Activated CD8-positive, alpha-beta memory T cell treated with anti-CD3 and anti-CD28 coated beads for 4 hours (primary cell): ENCODE measurements at places on chromosomes 12 and 14.

DNA sequence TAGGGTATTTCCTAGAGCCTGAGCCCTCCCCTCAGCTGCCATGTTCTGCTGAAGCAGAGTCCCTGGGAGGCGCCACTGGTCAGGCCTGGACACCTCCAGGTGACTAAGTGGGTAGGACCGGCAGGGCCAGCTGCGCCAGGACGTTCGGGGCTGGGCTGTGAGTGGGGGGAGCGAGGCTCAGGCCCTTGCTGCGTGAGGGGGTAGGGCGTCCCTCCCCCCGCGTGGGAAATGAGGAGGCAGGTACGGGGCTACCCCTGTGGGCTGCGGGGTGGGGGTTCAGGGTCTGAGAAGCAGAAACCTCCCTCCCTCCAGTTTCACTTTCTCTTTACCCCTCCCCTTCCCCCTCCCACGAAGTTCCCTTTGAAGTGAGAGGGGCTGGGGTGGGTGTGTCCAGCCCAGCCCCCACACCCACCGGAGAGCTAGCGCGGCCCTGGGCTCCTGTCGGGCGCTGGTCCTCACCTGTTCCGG lies 22.1 kb upstream of the KIF26A start:
- no peak for DNase-seq

GRCh38 chr14:47676315-47676617 lies 861 bp upstream of the MDGA2 start:
- no peak for DNase-seq

DNA sequence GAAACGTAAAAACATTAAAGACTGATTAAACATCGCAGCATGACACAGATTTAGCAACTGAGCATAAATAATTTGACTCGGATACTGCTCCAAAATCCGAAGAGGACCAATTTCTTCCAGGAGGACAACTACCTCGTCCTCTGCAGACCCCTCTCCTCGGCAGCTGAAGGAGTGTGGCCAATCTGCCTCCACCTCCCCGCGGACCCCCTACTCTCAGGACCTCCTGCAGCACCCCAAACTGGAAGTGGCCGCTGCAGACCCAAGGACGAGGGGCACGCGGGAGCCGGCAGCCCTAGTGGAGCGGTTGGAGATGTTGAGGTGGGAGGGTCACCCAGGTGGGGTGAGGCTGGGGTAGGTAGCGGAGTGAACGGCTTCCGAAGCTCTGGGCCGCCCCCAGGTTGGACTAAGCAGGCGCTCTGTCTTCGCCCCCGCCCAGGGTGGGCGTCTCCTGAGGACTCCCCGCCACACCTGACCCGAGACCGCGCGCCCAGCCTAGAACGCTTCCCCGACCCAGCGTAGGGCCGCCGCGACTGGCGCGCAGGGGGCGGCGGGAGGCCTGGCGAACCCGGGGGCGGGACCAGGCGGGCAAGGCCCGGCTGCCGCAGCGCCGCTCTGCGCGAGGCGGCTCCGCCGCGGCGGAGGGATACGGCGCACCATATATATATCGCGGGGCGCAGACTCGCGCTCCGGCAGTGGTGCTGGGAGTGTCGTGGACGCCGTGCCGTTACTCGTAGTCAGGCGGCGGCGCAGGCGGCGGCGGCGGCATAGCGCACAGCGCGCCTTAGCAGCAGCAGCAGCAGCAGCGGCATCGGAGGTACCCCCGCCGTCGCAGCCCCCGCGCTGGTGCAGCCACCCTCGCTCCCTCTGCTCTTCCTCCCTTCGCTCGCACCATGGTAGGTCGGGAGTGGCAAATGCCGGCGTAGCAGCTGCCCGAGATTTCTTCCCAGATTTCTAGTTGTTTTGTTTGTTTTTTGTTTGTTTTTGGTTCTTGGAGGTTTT lies at the start of gene CALM1:
Gene CALM1, plus strand, starts transcription at position 689 of the 999 bp plus-strand sequence. Its CDS starts 202 bp downstream, at position 891.
- DNase-seq, result peak; percentile 89

DNA sequence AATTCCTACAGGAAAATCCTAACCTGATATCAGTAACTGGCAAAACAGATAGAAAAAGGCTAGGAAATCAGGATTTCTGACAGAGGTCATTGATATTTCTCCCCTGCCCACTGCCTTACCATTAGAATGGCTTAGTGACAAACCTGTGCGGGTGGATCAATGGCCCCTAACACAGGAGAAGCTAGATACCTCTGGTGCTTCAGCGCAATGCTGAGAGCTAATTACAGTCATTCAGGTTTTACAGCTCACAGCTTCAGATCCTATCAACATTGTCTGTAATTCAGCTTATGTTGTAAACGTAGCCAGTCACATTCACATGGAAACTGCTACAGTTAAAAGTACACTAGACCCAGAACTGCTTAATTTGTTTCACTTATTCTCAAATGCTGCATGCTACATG lies 17.4 kb upstream of the SLC10A1 start:
- no peak for DNase-seq

DNA sequence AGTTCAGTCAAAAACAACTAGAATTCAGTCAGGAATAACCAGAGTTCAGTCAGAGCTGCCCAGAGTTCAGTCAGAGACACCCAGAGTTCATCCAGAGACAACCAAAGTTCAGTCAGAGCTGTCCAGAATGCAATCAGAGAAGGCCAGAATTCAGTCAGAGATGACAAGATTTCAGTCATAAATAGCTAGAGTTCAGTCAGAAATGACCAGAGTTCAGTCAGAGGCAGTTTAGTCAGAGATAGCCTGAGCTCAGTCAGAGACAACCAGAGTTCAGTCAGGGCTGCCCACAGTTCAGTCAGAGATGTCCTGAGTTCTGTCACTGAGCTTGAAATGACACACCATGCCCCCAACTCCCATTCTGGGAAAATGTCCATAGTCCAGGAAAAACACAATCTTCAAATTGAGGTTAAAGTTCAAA lies 1102.8 kb downstream of the BCL11B start:
- DNase-seq, result no peak

- no peak for DNase-seq
These were observed 12.5 kb upstream of the FOXN3 start for GRCh38 chr14:89429199-89430181.

DNA sequence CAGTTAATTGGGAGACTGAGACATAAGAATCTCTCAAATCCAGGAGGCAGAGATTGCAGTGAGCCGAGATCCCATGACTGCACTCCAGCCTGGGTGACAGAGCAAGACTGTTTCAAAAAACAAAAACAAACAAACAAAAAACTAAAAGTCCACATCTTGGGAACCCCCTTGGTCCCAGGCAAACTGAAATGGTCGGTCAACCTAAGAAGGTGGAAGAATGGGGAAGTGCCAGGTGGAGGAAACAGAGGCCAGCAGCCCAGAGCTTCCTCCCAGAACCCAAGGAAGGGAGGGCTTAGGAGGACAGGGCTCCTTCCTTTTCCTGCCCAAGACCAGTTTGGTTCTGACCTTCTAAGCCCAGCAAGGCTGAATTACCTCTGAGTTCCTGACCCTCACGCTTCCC lies 121.0 kb upstream of the FUT8 start:
- DNase-seq, result no peak

DNA sequence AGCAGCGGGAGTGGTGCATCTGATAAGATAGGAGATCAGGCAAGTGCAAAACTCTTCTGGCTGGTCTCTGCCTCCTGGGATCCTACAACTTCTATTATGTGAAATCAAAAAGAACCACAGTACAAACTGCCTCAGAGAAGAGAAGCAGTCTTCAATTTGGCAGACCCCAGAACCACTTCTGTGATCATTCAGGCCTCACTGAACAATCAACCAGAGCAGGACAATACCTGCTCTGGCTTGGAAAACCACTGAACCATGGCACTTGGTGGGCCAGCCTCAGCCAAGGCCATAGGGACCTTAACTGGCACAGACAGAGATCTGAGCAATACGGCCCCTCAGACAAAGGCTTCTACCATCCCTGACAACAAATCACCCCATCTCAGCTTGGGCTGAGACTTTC lies 103.0 kb downstream of the NDUFA12 start:
- no peak for DNase-seq

- no peak for DNase-seq
These were observed 2.4 kb downstream of the BTG1 start for GRCh38 chr12:92143258-92143657.

GRCh38 chr14:75292101-75292563 lies 13.5 kb downstream of the FOS start:
- DNase-seq, result no peak

GRCh38 chr12:21774358-21775132 lies at the start of gene KCNJ8:
KCNJ8 (minus strand) TSS chr12:21774706; CDS start chr12:21773616, 1,090 bp downstream.
- DNase-seq, result no peak

GRCh38 chr12:52280319-52280795 lies 5.9 kb downstream of the KRT86 start:
- DNase-seq, result no peak

GRCh38 chr12:89073027-89073398 lies 279.3 kb downstream of the DUSP6 start:
- DNase-seq, result no peak

DNA sequence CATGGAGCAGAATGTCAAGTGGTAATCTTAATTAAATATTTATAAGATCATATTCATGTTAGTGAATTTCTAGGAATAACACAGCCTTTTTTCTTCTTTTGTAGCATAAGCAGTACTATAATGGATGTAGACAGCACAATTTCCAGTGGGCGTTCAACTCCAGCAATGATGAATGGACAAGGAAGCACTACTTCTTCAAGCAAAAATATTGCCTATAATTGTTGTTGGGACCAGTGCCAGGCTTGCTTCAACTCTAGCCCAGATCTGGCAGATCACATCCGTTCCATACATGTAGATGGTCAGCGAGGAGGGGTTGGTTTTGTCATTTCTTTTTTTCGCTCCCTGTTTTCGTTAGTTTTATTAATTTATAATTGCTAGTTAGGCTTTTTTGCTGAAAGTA lies 23.1 kb downstream of the AEBP2 start:
- DNase-seq, result no peak

DNA sequence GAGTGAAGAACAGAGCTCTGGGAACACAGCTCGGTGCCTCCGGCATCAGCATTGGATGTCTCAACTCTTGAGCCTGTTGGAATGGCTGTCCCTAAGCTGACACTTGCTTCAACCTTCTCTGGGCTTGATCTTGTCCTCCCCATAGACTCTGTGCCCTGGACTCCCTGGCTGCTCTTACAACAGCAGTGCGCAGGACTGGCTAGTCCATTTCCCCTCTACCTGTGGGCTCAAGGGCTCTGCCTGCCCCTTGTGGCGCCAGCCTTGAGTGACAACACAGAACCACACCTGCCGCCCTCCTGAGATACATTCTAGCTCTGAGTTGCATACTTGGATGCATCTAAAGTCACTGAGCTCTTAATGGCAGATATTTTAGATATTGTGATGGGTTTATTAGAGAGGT lies 6.2 kb downstream of the CRADD start:
- no peak for DNase-seq

- DNase-seq, result no peak
These were observed 67.5 kb downstream of the SETD3 start for GRCh38 chr14:99413172-99413571.

GRCh38 chr12:124130691-124131591 lies 157.9 kb downstream of the ZNF664 start:
- no peak for DNase-seq

DNA sequence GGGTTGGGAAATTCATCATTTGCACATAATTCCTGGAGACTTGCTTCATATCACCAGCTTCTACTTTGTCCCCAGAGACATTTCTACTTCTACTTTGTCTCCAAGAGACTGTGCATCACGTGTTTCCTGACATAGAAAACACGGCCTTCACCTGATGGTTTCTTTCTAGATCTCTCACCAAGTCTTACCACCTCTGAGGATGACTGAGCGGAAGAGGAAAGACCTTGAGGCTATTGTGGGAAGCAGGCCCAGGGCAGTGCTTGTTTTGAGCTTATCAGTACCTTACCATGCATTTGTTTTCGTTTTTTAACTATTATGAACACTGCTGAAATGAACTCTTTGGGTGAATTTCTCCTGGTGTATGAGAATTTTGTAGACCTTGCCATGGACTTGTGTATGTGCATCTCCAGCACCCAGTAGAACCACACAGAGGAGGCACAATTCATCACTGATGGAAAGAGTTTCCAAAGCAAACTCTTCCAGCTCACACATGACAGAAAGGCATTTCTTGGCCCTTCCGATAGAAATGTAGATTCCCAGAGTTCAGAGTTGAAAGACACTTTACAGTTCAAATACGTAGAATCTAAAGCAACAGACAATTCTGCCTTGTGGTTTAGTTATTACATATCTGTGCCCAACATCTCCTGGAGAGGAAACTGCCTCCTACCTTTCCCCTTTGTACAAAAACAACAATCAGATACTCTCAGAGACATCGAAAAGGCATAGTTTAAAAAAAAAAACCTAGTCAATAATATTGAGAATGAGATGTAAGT lies 434.7 kb downstream of the FUT8 start:
- peak; percentile 44 for DNase-seq

- DNase-seq, result no peak
These were observed 4.9 kb downstream of the BMP4 start for GRCh38 chr14:53951627-53952303.

GRCh38 chr14:28406196-28406595 lies 360.4 kb upstream of the FOXG1 start:
- DNase-seq, result no peak

DNA sequence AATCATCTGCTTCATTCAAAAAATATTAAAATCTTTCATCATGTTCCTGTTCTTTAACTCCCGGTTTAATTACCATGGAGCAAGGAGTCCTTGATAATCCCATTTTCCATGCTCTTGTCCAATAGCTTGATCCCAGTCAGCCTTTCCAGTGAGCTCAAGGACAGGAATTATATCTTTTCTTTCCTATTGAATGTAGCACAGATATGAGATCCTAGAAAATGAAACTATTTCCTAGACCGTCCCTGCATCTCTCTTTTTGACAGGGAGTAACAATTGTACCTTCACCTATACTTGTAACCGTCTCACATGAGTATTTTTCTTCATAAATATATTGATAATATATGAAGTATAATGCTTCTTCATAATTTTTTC lies 35.6 kb downstream of the PIK3C2G start:
- no peak for DNase-seq

DNA sequence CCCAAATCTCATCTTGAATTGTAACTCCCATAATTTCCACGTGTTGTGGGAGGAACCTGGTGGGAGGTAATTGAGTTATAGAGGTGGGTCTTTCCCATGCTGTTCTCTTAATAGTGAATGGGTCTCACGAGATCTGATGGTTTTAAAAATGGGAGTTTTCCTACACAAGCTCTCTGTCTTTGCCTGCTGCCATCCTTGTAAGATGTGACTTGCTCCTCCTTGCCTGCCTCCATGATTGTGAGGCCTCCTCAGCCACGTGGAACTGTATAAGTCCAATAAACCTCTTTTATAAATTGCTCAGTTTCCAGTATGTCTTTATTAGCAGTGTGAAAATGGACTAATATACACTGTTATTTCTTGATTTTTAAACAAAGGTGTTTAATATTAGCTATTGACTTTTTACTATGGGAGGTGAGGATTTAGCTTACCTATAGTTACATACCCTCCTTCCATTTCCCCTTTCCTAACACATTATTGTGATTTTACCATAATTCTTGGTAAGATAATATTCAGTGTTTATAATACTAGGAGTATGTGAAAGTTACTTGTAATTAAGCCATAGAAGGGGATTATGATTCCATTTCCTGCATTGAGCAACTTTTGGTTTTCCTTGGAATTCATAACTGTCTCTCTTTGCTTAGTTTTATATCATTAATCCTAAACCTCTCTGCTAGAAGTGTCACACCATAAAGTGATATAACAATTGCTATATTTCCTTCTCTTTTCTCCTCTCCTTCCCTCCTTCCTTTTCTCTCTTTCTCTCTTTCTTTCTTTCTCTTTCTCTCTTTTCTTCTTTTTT lies 151.0 kb upstream of the KRAS start:
- no peak for DNase-seq
